ENCODE measurements at places on chromosomes 5 and 9. TPM values are rescaled to one million over a fixed set of nuclear protein-coding genes. Genes with fewer than 3 reads are reported as not detected.

Gene SPAAR
- total RNA-seq = 1.9 TPM

Gene CCDC192
- total RNA-seq = 1.2 TPM

Gene TMEM250
- total RNA-seq = 31.8 TPM

Gene CD14
- 17.3 TPM for total RNA-seq

Gene MAT2B
- 53.5 TPM for total RNA-seq

All from ureter (tissue), 1 donor.